Psoas muscle (tissue), 8 donors: ENCODE measurements at places on chromosomes 7 and 10. TPM values are rescaled to one million over a fixed set of nuclear protein-coding genes. Genes with fewer than 3 reads are reported as not detected.

The TACC2 gene
- 438 TPM for total RNA-seq

The DKK1 gene
- not detected for total RNA-seq

The AKR1E2 gene
- total RNA-seq, result 5.1 TPM

The TPK1 gene
- 3.0 TPM for total RNA-seq

The RET gene
- 0.60 TPM for total RNA-seq

The NFE2L3 gene
- 0.44 TPM for total RNA-seq
